Articular chondrocyte of knee joint (primary cell): ENCODE measurements at places on chromosomes 6 and 20. TPM values are rescaled to one million over a fixed set of nuclear protein-coding genes. Genes with fewer than 3 reads are reported as not detected.

FGD2 gene
- total RNA-seq, result not detected in 2 replicates

DDR1 gene
- 16.7 and 22.2 TPM in 2 replicates for total RNA-seq

HAO1 gene
- total RNA-seq, result not detected in 2 replicates

PROKR2 gene
- total RNA-seq, result not detected in 2 replicates
